GM06990 (cell line): ENCODE measurements at places on chromosomes 12 and 14.

DNA sequence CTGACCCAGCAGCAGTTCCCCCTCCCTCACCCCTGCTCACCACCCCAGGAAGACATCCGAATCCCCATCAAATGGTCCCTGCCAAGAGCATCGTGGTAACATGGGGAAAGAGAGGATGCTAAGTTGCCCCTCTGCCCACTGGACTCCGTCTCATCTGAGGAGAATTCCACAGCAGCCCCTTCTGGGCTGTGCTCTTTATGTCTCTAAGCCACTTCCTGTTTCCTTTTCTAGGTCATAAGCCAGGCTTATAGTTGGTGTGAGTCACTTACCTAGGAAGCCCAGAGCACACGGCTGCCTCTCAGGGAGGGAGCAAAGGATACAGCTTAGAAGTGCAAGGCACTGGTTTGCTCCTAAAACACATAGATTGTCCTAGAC, 76.0 kb downstream of the VCPKMT start:
- DNase-seq, result no peak

DNA sequence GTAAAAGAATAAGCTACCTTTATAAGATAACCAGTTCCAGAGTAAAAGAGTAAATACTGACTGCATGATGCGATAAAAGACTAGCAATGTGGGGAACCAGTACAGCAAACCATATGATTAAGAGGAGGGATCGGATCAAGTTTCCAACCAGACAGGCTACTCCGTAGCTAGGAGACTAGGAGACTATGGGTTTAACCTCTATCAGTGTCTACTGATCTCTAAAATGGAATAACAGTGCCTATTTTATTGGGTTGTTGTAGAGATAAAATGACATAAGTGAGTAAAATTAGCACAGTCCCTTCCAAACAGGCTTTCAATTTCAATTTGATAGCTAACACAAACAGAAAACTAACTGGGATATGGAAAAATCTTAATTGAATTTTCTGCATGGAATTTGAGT, 76.0 kb downstream of the PAWR start:
- no peak for DNase-seq

- no peak for DNase-seq
Measured at GRCh38 chr12:77728018-77728417, 102.7 kb upstream of the NAV3 start.

DNA sequence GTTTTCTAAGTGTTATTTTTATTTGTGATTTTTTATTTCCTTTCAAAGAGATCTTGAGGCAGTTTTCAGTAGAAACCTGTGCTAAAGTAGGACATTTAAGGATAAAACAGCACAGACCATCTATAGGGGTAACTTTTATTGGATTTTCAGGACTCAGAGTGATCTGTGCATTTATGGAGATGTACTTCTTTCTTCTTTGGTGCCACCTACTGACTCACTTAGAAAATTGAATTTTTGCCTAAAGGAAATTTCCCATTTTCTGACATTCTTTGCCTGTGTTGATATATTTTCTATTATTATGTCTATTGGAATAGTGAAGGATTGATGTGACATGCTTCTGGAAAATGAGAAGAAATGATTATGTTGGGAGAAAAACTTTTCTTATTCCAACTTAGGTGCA, 113.0 kb downstream of the UNC79 start:
- DNase-seq, result no peak

GRCh38 chr12:110677206-110677911, 11.6 kb downstream of the HVCN1 start:
- DNase-seq, result peak; percentile 66

DNA sequence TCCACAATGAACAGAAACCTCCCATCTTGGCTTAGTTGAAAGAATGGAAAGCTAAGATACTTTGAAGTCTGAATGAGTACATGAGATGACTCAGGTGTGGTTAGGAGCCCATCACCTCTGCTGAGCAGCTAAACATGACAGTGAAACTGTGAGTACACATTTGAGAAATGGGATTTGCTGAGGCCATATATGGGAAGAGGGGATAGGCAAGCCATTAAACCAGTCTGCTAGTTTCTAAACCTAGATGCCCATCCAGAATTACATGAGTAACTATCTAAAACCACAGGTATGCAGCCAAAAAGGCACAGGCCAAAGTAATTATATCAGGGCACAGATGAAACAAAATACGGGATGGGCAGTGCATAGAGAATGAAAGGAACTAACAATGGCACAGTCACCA, 41.2 kb downstream of the NKX2-1 start:
- DNase-seq, result no peak

DNA sequence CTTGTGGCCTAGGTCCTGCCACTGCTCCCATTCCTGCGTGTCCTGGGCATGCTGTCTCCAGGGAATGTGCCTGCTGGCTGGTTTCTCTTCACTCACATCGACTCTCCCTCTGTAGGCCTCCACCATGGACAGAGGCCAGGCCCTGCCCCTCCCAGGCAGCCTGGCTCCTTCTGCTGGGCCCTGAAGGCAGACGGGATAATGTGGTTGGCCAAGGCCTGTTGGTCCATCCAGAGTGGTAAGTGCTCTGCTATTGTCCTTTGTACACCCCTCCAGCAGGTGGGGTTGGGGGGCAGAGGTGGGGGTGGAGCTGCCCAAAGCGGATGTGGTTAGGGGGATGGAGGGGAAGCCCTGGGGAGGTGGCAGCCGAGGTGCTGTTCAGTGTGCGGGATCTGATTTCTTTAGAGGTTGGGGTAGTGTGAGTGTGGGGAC, 9.5 kb upstream of the NR4A1 start:
- peak; percentile 73 for DNase-seq

DNA sequence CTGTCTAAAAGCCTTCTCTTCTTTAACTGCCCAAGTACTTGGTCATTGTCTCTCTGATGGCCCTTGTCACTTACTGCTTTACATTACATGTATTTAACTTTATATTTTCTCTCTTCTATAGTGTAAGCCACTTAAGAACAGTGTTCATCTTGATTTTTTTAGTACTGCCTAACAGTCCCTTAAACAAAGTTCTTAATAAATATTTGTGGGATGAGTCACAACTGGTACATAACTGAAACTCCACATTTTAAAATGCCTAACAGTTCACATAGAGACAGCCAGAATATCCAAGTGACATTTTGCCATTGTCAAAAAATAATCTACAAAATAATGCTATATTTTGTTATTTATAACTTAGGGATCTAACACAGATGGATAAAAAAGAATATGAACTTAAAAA, 146.6 kb downstream of the STXBP6 start:
- no peak for DNase-seq

DNA sequence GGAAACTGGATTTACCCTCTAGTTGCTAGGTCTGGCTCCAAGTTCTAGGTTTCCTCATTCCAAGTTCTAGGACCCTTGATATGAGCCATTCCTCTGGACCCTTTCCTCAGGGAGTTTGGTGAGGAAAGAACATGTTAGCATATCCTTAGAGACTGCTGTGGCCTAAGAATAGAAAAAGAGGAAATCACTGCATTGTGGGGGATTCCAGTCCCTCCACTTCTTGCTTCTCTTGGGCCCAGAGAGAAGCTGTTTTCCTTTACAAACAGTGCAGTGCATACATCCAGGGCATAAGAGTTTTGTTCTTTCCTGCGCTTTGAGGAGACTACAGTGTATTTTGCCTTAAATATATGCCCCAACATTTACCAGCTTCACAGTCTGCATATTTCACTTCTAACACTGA, 59.0 kb downstream of the LLPH start:
- no peak for DNase-seq

DNA sequence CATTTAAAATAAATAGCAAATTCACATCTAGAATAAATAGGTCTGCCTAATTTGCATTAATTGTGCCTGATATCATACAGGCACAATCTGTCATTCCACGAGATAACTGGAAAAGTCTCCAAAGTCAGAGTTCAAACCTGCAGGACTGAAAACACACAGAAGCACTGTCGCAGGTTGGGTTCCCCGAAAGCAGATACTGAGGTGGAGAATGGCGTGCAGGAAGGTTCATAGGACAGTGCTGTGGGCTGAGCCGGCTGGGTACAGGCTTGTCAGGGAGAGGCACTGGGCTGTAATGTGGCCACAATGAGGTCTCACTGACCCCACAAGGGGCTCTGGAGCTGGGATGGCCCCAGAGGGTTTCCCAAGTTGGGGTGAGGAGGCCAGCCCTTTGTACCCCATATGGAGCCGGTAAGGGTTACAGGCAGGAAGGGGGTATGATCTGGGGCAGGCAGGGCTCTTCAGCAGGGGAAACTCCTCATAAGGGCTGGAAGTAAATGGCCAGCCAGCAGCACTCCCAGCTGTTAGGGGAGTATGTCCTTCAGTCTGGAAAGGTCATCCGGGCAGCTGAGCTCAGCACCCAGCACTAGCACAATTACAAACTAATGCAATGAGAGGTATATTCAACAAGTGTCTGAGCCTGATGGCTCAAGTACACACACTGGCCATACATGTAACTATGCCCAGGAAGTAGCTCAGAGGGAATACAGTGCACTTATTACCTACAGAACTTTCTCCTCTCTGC, 68.5 kb downstream of the NT5DC3 start:
- DNase-seq, result no peak

- DNase-seq, result no peak
Measured at GRCh38 chr12:111529424-111530368, 69.4 kb downstream of the ATXN2 start.

DNA sequence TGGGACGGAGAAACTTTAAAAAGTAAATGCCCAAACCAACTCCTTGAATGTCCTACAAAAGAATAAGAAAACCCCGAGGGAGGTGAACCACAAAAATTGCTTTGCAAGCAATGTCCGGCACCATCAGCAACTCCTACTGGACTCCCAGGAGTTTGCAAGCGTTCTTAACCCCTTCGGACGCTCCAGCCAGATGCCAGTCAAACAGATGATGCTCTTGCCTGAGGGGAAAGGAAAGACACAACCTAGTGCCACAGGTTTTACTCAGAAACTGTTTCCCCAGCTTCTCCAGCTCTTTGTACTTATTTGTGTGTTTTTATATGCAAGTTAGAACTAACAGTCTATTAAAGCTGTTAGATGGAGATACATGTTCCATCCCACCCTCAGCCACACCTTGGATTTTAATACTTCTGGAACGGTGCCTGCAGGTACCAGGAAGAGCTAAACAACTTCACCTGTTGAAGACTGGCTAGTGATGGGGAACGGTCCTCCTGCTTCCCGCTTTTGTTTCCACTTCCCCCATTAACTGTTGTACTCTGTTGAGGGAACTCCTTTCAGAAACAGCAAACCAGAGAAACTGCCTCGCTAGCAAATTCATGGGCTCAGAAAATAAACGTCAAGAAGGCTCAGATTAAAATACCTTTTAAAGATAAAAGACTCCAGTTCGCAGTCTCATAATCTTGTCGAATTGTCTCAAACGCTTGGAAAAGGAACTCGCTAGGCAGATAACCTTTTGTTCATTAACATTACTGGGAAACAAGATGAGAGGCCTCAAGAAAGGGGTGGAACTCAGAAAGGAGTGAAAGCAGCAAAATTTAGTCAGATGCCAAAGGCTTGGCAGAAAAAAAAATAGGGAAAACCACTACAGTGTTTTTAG, 1.1 kb upstream of the FERMT2 start:
- DNase-seq, result no peak

DNA sequence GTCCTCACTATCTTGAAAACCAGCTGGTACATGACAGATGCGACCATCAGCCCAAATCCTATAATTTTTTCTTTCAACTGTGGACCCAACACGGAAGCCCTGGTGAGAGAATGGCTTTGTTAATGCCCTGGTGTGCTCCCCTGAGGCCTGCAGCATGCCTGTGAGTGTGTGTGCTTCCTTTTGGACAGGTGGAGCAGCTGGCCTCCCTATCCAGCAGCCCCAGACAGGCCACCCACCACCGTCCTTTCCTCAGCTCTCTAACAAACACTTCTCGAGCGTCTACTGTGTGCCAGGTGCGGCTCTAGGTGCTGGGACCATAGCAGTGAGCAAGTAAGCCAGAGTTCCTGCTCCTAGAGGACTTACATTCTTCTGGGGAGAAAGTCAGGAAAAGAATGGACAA, 78.9 kb upstream of the GZMB start:
- DNase-seq, result no peak

GRCh38 chr14:99946652-99947489, 118.4 kb upstream of the EVL start:
- DNase-seq, result peak; percentile 50

GRCh38 chr12:58248599-58248998, 307.2 kb downstream of the ATP23 start:
- no peak for DNase-seq

DNA sequence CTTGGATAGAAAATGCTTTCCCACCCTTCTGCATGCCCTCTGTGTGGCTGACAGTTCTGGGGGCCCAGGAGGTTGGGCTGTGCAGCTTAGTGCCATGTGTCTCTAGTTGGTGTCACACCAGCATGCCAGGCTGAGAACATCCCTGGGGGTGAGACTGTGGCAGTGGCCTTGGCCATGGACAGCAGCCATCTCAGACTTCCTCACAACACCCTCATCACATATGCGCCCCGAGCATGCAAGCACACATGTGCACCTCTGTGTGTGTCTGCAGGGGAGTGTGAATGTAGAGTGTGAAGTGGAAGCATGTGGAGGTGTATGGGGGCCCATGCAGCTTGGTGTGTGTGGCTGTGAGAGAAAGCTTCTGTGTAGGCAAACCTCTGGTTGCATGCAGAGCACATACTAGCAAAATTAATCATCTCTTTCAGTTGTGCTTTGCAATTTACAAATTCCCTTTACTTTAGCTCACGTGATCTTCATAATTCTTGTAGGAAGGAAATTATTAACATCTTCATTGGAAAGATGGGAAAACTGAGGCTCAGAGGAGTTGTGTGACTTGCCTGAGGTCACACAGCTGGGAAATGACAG, 8.4 kb downstream of the ASIC1 start:
- no peak for DNase-seq

GRCh38 chr12:125134576-125134975, 69.3 kb downstream of the AACS start:
- DNase-seq, result no peak

GRCh38 chr12:131672941-131673887, 37.7 kb upstream of the SFSWAP start:
- DNase-seq, result no peak

DNA sequence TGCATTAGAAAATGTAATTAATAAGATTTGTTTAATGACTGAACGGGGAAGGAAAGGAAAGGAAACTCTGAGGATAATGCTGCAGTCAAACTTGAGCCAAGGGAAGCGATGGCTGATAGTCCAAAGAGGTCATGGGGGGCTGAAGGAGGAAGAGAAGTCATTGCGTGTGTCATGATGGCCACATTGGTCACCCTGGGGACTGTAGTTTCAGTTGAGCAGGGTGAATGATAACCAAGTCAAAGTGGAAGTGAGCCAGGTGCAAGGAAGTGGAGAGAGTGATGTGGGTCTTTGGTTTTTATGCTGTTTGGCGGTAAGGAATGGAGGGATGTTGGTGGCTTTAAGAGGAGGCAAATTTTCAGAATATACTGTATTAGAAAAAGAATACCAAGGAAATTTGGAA, 21.6 kb downstream of the C12orf75 start:
- peak; percentile 59 for DNase-seq

GRCh38 chr12:80157645-80158044, 58.3 kb downstream of the OTOGL start:
- DNase-seq, result no peak

GRCh38 chr12:102596031-102596430, 115.7 kb upstream of the IGF1 start:
- no peak for DNase-seq

GRCh38 chr14:68538639-68539038, 254.2 kb downstream of the ZFP36L1 start:
- DNase-seq, result no peak
